Foreskin melanocyte (primary cell): ENCODE measurements at places on chromosomes 5 and 9.

- no peak for DNase-seq
These were observed 199.0 kb downstream of the ARHGAP26 start for GRCh38 chr5:142969186-142969585.

DNA sequence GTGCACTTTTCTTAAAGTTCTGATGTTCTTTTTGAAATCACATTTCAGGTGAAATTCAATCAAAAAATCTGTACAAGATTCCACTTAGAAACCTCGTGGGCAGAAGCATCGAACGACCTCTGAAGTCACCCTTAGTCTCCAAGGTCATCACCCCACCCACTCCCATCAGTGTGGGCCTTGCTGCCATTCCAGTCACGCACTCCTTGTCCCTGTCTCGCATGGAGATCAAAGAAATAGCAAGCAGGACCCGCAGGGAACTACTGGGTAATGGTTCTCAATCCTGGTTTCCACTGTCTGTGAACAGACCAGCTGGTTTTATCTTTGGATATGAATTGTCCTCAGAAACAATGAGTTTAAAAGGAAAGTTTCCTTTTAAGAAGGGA is 8.1 kb upstream of the SLC2A8 start:
- DNase-seq, result peak; percentile 11

- no peak for DNase-seq
These were observed 312.5 kb downstream of the PSAT1 start for GRCh38 chr9:78609450-78609849.

- no peak for DNase-seq
These were observed 25.1 kb downstream of the NFX1 start for GRCh38 chr9:33315371-33315770.

GRCh38 chr9:88690628-88691027 is 155.7 kb downstream of the NXNL2 start:
- no peak for DNase-seq

DNA sequence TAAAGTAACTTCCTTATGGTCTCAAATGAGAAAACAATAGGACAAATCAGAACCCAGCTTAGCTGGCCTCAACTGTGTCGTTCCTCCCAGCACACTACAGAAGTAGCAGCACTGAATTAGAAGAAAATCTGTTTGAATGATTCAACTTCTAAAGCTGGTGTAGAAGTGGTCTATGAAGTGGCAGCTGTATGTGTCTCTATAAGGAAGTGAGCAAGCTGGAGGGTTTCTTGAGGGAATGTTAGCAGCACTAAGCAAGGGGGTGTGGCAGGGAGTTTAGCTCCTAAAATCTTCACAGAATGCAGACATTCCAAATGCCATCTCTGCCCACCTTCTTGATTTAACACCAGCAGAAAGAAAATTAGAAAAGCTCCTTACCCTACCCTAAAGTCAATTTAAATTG is 4.1 kb downstream of the KLF9 start:
- no peak for DNase-seq

DNA sequence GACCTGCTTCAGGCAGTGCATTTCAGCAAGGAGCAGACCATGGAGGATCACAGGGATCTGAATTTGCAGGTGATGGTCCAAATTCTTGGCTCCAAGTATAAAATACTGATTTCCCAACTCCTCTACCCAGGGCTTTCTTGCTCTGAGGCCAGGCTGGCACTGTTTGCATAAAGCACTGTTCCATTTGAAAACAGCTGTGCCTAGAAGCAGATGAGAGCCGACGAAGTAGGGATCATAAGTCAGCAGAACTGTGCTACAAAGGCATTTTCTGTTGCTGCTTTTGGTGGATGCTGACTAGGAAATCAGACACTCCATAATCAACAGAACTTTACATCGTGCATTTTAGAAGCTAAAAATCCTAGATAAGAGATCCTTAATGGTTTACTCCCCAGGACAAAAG is 126.4 kb downstream of the MAT2B start:
- DNase-seq, result no peak

DNA sequence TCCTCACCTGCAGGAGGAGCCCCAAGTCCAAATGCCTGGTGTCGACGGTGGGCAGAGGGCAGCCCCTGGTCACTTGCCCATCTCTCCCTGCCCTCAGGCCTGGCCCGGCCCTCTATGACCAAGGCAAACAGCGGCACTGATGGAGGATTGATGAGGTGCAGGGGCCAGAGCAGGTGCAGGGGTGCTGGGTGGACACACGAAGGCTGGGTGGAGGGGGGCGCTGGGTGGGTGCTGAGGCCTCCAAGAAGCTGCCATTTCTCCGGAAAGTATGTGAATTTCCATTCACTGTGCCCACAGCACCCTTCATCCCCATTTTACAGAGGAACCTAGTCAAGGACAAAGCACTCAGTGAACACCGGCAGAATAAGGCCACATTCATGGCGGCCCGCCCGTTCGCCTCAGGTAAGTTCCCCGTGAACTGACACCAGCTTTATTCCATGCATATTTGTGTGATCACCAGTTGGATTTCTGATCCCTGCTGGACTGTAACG is 143.8 kb upstream of the PPP1R26 start:
- DNase-seq, result no peak

DNA sequence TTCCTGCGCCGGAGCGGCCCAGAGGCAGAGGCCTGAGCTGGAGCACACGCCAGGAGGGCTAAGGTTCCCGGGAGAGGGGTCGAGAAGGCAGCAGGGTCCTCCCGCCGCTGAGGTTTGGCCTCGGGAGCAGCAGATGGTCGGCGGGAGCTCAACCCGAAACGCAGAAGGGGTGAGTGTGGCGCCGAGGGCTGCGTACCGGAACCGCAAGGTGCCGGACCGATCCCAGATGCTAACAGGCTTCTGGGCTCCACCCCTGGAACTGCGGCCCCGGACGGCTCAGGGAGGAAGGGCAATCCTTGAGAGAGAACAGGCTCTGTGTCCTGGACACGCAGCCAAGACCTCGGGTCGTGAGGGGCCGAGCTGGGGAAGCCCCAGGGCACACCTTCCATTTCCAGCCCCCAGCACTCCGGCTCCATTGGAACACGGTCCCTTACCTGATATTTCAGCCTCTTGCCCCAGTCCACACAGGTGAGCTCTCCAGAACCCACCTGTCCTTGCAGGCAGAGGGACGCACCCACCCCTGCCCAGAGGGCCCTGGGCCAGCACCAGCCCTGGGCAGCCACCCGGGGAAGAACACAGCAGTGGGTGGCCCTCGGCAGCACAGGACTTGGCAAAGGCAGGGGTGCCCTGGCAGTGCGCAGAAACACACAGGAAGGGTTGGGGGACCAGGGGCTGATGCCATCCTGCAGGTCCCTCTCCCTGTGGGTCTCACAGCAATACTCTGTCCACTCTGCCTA is 1.4 kb downstream of the LHX3 start:
- DNase-seq, result no peak

DNA sequence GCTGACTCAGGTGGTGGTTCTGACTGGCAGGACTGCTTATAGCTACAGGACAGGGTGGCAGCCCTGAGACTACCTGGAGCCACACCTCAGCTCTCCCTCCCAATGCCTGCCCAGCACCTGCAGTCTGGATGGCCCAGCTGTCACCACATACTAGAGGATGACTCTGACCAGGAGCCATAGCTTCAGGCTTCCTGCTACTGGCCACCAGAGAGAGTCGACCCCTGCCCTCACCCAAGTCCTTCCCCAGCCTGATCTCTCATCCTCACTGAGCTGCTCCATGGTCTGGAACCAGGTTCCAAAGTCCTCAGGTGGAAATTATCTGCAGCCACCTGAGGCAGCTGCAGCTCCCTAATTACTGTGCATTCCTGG is 25.6 kb upstream of the TDRD7 start:
- DNase-seq, result no peak

DNA sequence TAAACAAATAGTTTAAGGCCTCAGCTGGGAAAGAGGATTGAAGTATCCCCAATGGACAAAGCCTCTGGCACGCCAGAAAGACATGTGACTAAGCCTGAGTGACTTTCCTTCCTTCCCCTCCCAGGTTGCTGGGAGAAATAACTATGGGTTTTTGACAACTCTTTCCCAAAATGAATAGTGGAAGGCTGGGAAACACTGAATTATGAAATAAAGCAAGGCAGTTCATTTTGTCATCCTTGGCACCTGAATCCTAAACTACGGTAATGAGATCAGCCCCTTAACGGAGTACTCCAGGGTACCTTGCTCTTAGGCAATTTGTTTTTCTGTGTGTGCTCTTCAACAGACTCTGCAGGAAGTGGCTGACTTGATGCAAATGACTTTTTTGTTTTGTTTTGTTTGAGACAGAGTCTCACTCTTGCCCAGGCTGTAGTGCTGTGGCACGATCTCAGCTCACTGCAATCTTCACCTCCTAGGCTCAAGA is 75.2 kb downstream of the LMNB1 start:
- DNase-seq, result no peak

DNA sequence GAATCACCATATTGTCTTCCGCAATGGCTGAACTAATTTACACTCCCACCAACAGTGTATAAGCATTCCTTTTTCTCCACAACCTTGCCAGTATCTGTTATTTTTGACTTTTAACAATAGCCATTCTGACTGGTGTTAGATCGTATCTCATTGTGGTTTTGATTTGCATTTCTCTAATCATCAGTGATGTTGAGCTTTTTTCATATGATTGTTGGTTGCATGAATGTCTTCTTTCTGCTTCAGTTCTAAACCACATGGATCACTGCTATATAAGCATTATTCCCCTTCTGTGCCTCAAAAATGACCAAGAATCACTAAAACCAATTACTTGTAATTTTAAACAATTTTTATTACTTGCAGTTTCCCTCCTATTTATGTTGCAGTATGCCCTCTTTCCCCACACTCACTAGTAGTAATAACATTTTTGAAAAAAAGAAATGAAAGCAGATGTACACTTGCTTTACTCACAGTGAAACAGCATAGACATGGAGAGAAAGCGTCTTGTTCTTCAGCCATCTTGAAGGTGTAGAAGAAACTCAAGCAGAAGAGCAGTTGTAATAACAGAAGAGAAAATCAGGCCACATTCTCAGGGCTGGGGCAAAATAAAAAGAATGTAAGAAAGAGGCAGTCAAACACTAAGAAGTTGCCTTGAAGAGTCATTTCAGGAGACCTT is 4.5 kb upstream of the TMEM252 start:
- no peak for DNase-seq

GRCh38 chr9:93597142-93597706 is 20.8 kb downstream of the PHF2 start:
- no peak for DNase-seq

- no peak for DNase-seq
These were observed 14.9 kb upstream of the DNAJB5 start for GRCh38 chr9:34974664-34975063.

DNA sequence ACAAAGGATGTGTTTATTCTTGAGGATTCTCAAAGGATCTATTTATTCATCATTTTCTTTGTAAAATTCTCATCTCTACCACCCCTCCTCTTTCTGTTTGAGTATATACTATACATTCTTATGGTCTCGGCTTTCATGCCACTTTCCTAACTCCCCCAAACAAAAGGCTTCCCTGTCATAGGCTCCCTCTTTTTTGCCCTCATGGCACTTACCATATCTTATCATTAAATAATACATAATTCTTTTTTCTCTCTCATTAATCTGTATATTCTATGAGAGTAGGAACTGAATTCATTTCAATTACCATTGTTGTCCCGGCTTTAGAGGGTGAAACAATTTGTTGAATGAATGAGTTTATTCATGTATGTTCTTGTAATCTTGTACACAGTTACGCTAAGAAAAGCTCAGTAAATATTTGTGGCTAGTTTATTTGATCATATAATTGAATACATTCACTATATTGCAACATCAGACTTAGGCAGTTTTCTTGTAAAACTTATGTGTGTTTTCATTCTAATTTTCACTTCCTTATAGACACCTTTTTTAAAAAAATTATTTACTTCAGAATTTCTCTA is 254.6 kb downstream of the EDIL3 start:
- DNase-seq, result peak; percentile 96

DNA sequence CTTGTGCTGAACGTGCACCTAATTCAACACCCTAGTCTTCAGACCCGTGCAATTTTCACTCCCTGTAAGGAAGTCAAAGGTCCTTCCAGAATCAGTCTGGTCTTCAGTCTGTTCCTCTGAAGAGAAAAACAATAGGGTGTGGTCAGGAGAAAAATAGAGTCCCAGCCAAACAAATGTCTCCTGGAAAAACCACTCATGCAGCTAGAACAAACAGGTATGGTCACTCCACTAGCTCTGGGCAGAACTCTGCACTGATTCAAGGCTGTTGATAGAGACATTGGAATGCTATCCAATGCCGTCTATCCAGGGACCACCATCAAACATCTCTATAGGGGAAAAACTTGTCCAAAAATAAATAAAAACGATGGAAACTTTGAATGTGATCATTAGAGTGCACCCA is 81.8 kb upstream of the MAP3K1 start:
- DNase-seq, result no peak

- no peak for DNase-seq
These were observed 42.0 kb downstream of the CSF1R start for GRCh38 chr5:150044329-150044681.

- no peak for DNase-seq
These were observed 47.7 kb upstream of the BOD1 start for GRCh38 chr5:173664154-173664526.

- DNase-seq, result peak; percentile 86
These were observed at the start of gene FAXDC2 for GRCh38 chr5:154850255-154851062. FAXDC2 (minus strand) TSS chr5:154850603; CDS start chr5:154838178, 12,425 bp downstream.

DNA sequence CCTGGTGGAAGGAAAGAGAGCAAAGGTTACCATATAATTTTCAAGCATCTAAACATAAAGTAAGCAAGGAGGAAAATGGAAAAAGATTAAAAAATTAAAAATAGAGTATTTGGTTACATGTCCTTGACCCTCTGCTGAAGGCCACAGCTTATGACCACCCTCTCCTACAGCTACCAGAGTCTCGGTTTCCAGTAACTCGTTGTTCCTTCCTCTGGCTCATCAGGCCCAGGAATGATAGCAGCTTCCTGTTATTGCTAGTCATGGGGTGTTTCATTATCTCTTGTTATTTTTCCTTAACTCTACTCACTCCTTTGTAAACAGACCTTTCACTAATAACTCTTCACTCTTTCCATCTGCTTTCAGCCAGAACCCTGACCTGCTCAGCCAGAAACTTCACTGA is 102.2 kb downstream of the YTHDC2 start:
- DNase-seq, result no peak

DNA sequence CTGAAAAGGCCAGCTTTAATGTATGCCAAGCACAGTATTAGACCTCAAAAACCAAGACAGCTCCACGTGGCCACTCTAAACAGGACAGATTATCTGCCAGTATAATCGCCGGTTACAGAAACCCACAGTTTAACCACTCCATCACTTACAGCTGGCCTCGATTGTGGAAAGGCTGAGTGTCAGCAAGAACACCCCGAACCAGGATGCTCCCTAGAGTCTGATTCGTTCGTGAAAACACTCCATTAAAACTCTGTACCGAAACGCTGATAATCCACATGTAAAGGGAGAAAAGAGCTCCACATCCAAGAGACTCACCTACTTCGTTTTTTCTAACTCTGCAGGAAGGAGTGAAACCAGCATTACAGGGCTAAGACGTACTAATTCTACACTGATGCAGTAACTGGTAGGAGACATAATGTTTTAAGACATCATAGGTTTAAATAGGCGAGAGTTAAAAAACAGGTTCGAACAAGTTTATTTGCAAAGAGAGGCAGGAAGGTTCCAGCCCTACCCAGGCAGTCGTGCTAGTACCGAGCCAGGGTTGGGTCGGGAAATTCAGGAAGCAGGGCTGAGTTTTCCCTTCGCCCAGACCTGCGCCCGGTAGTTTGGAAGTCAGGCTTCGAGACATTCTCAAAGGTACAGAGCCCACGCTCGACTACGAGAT is 949 bp downstream of the SERINC5 start:
- no peak for DNase-seq

GRCh38 chr9:135574331-135574730 is 12.8 kb downstream of the PAEP start:
- DNase-seq, result no peak

- no peak for DNase-seq
These were observed 67.0 kb upstream of the PPP1R2B start for GRCh38 chr5:156783092-156783491.

GRCh38 chr9:3329361-3329760 is 196.4 kb downstream of the RFX3 start:
- DNase-seq, result no peak
